ENCODE measurements at places on chromosomes 11 and 22.

DNA sequence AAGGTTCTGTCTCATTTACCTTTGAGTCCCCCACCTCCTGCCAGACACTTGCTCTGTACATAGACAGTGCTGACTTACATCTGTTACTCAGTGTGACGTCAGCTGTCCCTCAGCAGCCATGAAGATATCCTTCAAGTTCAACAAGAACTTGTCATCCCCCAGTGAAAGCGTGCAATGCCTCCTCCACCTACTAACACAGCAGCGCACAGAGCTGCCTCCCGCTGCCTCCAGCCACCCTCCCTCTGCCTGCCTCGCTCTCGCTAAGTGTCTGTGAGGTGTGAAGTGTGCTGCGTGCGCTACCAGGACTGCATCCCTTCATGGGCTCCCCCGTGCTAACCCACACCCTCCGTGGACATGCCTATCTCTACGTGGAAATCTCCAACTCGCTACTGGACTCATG, 621.4 kb downstream of the BRD1 start:
- DNase-seq = no peak

DNA sequence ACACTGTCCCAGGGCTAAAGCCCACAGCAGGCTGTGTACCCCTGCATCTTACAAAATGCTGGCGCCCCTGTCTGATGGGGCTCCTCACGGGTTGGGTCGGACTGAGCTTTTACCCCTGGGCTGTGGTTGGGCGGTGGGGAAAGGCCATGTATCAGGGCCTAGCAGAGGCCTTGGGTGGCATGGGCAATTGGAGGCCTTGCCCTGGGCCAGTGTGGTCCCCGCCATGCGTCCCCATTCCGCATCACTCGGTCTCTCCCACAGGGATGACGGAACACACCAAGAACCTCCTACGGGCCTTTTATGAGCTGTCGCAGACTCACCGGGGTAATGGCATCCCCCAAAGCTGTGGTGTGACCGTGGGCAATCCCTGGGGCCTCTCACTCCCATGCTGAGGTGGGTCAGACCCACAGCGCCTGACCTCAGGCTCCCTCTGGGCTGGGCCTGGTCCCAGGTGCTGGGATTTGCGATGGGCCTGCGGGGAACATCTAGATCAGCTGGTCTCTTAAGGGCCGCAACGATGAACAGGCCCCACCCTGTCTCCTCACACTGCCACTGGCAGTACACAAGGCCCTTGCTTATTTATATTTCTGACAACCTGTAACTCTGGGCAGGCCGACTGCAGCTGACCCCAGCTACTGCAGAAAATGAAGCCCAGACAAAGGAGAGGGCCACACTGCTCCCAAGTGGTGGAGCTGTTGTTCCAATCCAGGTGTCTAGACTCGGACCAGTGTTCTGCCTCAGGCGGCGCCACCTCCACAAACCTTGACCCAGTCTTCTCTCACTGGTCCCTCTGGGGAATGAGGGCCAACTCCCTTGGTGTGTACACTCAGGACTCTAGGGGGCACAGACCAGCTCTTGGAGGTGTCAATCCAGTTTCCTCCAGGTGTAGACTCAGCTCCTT, 12.3 kb downstream of the SLC16A8 start:
- DNase-seq = no peak

DNA sequence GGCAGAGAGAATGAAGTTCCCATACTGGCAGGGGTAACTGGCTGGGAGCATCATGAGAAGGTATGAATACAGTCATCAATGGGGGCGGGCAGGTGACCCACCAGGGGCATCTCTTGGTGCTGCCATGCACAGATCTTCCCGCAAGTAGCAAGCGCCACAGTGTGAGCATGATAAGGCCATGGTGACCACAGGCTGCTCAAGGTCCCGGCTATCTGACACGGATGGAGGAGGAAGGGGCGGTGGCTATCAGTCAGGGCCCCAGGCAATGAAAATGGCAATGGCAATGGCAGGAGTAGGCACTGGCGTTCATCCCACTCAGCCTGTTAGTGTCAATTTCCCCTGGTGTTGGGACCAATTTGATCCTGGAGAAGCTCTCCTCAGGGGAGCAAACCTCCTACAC, 21.6 kb downstream of the ASCL2 start:
- no peak for DNase-seq

- no peak for DNase-seq
Observed at GRCh38 chr11:1714908-1715885, 18.2 kb downstream of the KRTAP5-6 start.

DNA sequence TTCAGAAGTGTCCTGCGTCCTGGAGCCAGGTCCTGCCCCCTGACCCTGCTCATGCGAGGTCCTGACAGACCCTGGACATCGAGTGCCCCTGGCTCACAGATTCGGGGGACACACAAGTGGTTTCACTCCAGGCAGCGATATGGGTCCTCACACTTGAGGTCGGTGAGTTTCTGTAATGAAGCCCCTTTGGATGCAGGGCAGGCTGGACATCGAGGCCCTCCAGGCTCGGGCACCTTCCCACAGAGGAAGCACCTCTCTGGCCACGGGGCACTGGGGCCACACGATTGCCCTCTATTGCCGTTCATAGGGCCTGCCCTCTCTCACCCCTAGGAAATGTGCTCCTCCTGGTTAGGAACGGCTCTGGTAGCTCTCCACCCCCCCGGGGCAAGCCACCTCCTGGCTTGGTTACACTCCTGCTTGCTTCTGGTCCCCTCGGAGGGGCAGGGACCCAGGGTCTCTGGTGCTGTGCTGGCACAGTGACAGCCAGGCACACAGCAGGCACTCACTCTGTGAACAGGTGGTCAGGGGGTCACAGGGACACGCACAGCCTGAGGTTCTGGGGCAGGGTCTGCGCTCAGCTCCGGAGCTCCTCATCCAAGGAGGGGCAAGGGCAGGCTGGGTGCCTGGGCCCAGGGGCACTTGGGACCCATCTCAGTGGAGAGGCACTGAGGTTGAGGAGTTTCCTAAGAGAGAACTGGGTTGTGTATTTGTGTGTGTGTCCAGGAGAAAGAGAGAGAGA, 907.7 kb downstream of the BRD1 start:
- DNase-seq = no peak

GRCh38 chr11:96309016-96309642, 33.9 kb downstream of the MAML2 start:
- DNase-seq = no peak

- DNase-seq = no peak
Observed at GRCh38 chr11:94849839-94850238, 81.7 kb downstream of the AMOTL1 start.

GRCh38 chr22:17074648-17075002, 10.2 kb upstream of the IL17RA start:
- no peak for DNase-seq

DNA sequence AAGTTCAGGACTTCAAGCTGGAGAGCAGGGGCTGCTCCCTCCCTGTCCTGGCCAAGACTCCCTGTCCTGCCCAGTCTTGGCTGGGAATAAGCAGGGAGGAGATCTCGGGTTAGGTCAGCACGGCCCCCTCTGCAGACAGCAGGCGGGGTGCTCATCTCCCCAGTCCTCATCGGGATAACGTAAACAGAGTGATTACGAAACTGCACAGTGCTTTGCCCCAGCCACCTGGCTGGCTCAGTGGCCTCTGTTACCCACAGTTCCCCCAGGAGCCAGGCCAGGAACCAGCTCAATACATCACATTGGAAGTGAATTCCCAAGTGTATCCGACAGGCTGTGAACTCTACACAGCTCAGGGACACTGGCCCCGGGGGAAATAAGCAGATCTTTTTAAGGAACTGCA, 42.7 kb upstream of the KCNJ11 start:
- no peak for DNase-seq

DNA sequence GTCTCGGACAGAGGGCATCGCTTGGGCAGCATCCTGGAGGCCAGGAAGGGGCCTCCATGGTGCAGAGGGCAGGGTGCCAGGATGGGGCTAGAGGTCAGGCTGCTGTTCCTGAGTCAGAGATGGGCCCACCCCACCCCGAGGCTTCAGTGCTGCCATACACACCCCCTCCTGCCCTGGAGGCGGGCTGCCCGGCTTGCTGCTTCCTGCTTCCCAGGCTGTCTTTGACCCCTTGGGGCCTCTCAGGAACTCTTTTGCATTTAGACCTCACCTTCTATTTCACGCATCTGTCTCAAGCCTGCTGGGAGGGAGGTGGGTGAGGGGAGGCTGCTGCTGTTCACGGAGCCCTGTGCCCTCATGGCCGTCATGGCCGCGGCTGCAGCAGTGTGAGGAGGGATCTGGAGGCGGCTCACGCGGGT, 6.6 kb upstream of the GRAMD4 start:
- DNase-seq = no peak

GRCh38 chr11:2571598-2572281, 126.9 kb downstream of the KCNQ1 start:
- no peak for DNase-seq

Measured in stimulated activated CD4-positive, alpha-beta T cell treated with anti-CD3 and anti-CD28 coated beads, Interleukin-1b, Interleukin-23, amount 100 ng/mL, for 1 hour (primary cell).